ENCODE measurements at places on chromosomes 7 and 10.

- no peak for DNase-seq
Observed at GRCh38 chr10:77311186-77311585, 326.4 kb downstream of the KCNMA1 start.

DNA sequence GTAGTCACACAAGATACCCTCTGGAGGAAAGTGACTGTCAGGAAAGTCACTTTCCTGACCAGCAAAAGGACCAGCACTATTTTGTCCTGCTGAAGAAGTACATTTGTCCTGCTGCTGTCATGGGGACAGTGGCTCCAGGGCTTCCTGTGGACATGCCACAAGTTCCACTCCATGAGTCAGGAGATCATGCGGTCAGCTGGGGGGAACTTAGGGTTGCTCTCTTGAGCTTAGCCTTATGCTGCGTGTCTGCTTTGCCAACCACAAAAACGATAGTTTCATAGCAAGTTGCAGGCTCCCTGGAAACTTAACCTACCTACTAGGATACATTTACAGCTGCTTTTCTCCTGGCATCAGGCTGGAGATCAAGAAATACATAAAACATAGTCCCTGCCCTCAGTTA, 19.8 kb upstream of the ALOX5 start:
- DNase-seq, result no peak

DNA sequence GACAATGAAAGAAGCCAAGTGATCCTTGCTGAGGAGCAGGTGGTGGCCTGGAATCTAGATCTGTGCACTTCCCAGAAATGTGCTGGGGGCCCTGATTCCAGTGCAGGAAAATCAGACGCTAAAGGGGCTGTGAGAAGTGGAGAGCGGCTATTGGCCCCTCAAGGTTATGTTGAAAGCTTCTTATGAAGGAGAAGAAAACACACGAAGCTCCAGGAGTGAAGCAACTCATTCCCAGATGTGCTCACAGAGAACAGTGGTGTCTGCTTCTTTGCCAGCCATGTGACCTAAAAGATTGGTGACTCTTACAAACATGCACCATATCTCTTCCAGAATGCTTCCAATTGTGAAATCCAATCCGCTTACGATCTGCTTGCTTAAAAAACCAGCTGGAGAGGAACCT, 679.3 kb upstream of the IGFBP3 start:
- no peak for DNase-seq

- no peak for DNase-seq
Observed at GRCh38 chr10:132036153-132036886, 29.4 kb upstream of the JAKMIP3 start.

DNA sequence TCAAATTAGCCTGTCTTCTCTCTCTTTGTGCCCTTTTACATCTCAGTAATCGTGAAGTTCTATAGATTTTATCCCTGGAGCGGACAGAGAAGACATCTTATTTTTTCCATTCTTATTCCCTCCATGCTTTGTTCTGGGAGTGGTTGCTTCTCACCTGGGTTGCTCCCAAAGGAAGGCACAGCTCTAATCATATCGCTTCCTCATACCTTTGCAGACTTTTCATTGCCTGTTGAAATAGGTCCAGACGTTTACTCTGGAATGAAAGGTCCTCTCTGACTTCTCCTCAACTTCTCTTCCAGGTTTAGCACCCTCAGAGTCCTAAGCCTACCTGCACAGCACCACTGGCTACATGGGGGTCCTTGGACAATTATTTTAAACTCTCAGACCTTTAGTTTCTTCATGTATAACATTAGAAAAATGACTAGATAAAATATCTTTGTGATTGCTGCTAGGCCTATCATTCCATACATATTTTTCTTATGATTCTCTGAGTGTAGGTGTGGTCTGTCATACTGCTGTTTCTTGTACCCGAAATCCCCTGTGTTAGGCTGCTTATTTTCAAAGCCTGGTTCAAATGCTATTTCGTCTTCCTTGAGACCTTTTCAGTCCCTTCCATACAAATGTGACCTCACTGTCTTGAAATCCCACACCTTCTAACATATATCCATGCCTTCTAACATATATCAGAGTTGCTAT, 418.1 kb downstream of the GFRA1 start:
- no peak for DNase-seq

GRCh38 chr7:79868010-79868409, 266.6 kb upstream of the GNAI1 start:
- DNase-seq, result no peak

- DNase-seq, result no peak
Observed at GRCh38 chr10:63491588-63492316, 26.0 kb upstream of the JMJD1C start.

GRCh38 chr10:5609952-5610616, 56.3 kb downstream of the ASB13 start:
- DNase-seq, result no peak

- no peak for DNase-seq
Observed at GRCh38 chr10:132066186-132066585, 440 bp downstream of the JAKMIP3 start.

DNA sequence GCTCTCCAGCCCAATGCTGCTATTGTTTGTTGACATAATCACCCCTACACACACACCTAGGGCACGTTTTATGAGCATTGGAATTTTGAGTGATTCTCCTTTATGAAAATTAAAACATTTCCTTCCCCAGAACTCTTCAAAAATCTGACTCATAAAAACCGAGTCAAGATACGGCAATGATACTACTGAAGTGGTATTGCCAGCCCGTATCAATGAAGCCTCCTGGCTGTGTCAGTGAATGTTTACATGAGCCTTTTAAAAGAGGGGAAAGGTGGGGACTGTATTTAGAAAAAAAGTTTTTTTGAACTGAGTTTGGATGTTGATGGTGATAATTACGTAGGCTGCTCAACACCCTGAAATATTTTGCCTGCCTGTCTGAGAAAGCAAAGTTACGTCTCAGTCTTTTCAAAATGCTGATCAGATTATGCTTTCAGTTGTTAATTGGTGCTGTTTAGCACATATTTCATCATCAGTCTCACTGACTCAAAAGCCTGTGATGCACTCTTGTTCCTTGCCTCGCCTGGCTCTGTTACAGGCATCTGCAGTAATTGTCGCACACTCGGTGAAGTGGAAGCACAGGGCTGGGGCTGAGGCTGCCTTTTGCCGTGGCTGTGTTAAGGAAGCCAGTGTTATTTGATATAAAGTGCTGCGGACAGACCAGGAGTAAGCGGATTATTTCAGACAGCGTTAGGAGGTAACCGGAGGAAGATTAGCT, 157.4 kb upstream of the TCF7L2 start:
- no peak for DNase-seq

GRCh38 chr7:130490888-130491804, 739 bp upstream of the MEST start:
- no peak for DNase-seq

DNA sequence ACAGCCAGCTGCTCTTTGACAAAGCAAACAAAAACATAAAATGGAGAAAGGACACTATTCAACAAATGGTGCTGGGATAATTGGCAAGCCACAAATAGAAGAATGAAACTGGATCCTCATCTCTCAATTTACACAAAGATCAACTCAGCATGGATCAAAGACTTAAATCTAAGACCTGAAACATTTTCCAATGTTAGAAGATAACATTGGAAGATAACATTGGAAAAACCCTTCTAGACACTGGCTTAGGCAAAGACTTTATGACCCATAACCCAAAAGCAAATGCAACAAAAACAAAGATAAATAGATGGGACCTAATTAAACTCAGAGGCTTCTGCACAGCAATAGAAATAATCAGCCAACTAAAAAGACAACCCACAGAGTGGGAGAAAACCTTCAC, 425.7 kb upstream of the SEMA3D start:
- no peak for DNase-seq
